ENCODE measurements at places on chromosomes 2 and 18. TPM values are rescaled to one million over a fixed set of nuclear protein-coding genes. Genes with fewer than 3 reads are reported as not detected.

CRYBA2 gene
- not detected for polyA plus RNA-seq

AFF3 gene
- 6.4 TPM for polyA plus RNA-seq

KHK gene
- 1.3 TPM for polyA plus RNA-seq

TNFAIP6 gene
- polyA plus RNA-seq = 0.17 TPM

DHRS9 gene
- not detected for polyA plus RNA-seq

SERPINB4 gene
- polyA plus RNA-seq = not detected

UCN gene
- 0.43 TPM for polyA plus RNA-seq

HRH4 gene
- polyA plus RNA-seq = not detected

STAT4 gene
- 31.0 TPM for polyA plus RNA-seq

PLEKHH2 gene
- polyA plus RNA-seq = 19.2 TPM

CDCA7 gene
- 0.08 TPM for polyA plus RNA-seq

TUBB8B gene
- not detected for polyA plus RNA-seq

HOXD4 gene
- not detected for polyA plus RNA-seq

Measured in Purkinje cell (primary cell).